Stimulated activated CD8-positive, alpha-beta memory T cell treated with anti-CD3 and anti-CD28 coated beads, Interleukin-15, amount 100 ng/mL, for 4 hours (primary cell): ENCODE measurements at places on chromosomes 6 and 20.

GRCh38 chr6:117229870-117230269, 35.5 kb upstream of the VGLL2 start:
- no peak for DNase-seq

DNA sequence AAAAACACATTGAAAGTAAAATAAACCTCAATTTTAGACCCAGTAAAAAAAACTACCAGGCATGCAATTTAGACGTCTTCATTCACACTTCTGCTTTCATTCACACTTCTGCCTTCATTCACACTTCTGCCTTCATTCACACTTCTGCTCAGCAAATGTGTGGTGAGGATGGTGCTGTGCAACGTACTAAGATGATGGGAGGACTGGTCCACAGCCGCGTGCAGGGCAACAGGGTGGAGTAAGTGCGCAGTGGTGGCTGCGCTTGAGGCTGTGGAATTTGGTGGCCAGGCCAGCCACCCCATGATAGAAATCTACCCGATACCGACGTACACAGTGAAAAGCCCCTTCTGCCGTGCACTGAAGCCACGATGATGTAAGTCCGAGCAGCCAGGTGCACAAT, 114.3 kb upstream of the CD93 start:
- no peak for DNase-seq

DNA sequence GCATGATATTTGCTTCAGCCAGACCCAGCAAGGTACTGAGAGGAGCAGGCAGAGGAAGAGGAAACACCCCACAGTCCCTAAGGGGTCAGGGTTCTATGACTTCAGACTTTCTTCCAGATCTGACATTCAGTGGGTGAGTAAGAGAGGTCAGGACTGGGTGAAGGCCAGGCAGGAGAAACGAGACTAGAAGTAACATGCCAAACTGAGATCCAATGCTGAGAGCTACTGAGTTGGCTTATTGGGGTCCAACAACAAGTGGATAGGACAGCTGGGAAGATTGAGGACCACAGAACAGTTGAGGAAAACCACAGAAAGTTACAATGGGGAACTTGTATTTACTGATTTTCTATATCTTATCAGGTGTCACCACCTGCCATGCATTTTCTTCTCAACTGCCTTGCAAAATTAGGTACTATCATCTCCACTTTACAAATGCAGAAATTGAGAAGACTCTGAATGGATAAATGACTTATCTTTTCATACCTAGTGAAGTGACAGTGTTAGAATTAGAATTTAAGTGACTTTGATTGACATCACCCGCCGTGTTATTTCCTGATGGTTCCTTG, 43.8 kb upstream of the HIVEP1 start:
- no peak for DNase-seq

- DNase-seq, result no peak
These were observed 213.5 kb upstream of the SULF2 start for GRCh38 chr20:47998736-47999135.

- DNase-seq, result no peak
These were observed 139.9 kb downstream of the CDH4 start for GRCh38 chr20:61391812-61392520.

GRCh38 chr6:109877028-109878004, 100.8 kb upstream of the GPR6 start:
- no peak for DNase-seq

GRCh38 chr20:59945175-59945574, 5.0 kb downstream of the FAM217B start:
- DNase-seq, result no peak

DNA sequence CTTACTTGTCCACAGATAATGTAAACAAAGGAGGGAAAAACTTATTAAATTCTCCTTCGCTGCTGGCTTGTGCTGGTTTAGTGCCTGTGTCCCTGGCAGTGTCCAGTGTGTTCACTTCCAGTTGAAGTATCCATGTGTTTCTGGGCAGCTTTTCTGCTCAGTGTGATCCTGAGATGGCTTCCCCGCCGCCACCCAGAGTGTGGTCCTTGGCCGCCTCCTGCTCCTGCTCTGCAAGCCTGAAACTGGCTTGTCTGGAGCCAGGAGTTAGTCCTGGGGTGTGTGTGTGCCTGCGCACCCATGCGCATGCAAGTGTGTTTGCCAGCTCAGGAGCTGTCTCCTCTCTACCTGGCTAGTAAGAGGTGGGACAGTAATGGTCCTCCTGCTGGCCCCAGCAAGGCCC, 7.2 kb downstream of the BTBD3 start:
- no peak for DNase-seq

GRCh38 chr20:45456632-45457031, 12.9 kb upstream of the WFDC2 start:
- DNase-seq, result no peak

DNA sequence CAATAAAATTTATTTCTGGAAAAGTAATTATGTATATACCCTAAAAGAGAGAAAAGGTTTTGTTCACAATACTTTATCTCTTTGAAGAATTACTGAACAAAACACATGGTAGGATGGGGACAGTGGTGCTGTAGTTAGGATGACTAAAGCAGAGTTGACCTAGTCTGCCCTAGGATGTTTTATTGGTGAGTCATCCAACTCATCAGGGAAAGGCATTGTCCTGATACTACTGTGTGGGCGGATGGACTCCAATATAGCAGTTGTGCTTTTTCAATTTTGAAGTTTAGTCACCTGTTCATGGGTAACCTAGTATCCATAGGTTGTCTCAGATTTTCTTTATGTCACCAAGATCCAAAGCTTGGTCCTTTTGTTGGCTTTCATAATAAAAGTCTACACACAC, 53.3 kb upstream of the EYS start:
- DNase-seq, result no peak

DNA sequence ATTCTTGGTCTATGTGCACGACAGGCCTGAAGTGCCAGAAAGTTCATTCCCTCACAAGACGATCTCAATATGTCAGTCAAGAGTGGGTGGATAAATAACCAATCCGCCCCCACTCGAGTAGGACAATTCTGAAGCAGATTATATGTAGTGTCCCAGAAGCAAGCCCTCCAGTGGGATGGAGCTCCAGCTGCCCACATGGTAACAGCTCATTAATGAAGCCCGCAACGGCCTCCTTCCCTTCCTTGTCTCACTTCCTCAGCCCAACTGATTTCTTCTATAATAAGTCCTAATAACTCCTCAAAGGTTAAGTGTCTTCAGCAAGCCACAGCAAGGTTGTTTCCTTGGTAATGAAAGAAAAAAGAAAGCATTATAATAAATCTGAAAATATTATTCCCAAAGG, 82.1 kb upstream of the F13A1 start:
- DNase-seq, result no peak

- no peak for DNase-seq
These were observed 246.0 kb upstream of the ECI2 start for GRCh38 chr6:4381381-4381780.

GRCh38 chr6:15402406-15403045, 156.7 kb downstream of the JARID2 start:
- no peak for DNase-seq

DNA sequence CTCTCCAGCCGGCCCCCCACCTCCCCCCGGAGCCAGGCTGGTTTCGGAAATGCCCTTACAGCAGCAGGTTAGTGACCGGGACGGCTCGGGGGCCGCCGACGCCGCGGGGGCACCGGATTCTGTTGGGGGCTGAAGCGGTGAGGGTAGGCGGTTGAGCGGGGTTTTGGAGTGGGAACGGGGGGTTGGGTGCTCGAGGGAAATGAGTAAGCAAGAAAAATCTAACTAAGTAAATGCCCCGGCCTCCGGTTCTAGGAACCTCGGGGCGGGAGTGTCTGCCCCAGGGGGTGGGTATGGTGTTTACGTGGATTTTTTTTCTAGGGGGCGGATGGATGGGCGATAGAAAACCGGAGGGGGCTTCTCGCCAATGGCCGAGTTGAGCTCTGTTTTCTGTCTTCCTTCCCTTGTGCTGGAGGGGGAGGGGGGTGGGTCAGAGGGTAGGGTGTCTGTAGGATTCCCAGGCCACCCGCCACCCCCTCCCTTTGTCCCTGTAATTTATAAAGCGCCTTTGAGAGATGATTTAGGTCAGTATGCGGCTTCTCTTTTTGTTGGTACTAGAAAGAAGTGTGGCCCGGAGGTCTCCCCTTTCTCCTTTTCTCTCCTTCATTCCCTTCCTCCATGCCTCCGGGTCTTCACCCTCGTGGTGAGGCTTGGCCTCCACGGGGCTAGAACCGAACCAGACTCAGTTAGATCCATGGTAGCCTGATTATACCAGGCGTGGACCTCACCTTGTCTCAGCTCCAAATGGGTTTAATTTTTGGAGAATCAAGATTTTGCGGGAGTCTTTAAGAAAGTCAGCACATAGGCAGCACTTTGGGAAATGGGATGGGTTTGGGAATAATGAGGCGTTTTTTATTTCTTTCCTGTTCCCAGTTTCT, 2.3 kb downstream of the E2F3 start:
- DNase-seq, result peak; percentile 80

GRCh38 chr6:168804331-168804730, 363.3 kb downstream of the SMOC2 start:
- DNase-seq, result no peak

- no peak for DNase-seq
These were observed 192.4 kb upstream of the ZNF217 start for GRCh38 chr20:53786071-53786444.

DNA sequence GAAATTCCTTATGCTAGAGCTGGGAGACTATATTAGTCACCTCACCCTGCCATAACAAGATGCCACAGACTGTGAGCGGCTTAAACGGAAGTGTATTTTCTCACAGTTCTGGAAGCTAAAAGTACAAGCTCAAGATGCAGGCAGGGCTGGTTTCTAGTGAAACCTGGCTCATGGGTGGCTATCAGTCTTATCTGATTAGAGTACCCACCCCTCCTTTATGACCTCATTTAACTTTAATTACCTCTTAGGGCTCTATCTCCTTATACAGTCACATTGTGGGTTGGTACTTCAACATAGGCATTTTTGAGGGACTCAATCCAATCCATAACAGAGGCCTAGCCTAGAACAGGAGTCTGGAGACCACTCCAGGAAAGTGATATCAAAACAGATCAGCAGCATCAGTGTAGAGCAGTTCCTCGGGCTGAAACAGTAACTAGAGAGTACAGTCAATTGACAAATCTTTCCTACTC, 2.3 kb upstream of the SNRNP48 start:
- DNase-seq, result no peak

DNA sequence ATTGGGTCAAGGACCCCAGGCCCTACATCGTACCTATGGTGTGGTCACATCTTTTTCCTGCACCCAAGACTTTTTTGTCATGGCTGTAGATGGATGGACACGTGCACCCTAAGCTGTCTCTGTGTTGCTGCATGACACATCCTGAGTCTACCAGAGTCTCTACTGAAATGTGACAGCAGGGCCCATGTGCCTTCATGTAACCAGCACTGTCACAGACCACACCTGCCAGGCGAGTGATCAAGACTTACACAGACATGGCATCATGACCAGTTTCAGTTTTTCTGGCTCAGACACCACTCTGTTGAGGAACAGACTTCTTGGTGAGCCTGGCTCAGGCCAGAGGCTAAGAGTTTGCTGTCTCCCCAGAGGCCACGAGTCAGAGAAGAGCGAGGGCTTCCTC, 7.6 kb downstream of the PRND start:
- DNase-seq, result no peak
